Stimulated activated naive CD8-positive, alpha-beta T cell treated with anti-CD3 and anti-CD28 coated beads, Interleukin-15, amount 100 ng/mL, for 72 hours (primary cell): ENCODE measurements at places on chromosomes 16 and 17.

DNA sequence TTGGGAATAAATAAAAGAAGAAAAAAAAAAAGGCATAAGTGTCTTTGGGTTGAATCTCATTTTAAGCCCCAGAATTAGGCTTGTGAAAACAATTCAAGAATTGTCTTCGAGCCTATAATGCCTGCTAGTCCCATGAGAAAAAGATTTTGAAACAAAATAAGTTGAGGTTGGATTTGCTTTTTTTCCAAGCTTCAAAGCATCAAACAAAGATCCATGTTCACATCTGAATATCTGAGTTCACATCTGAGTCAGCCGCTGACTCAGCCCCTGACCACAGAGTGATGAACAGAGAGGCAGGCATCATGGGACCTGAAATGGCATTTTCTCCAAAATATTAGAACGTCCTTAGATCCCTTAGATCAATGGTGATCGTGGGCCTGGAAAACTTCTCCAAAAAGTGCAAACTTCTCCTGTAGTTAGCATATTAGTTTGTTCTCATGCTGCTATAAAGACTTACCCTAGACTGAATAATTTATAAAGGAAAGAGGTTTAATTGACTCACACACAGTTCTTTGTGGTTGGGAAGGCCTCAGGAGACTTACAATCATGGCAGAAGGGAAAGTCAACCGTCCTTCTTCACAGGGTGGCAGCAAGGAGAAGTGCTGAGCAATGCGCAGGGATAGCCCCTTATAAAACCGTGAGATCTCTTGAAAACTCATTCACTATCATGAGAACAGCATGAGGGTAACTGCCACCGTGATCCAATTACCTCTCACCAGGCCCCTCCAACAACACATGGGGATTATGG, 294.6 kb upstream of the HSBP1 start:
- no peak for DNase-seq

- no peak for DNase-seq
Observed at GRCh38 chr17:5241861-5242671, 7.4 kb upstream of the SCIMP start.

DNA sequence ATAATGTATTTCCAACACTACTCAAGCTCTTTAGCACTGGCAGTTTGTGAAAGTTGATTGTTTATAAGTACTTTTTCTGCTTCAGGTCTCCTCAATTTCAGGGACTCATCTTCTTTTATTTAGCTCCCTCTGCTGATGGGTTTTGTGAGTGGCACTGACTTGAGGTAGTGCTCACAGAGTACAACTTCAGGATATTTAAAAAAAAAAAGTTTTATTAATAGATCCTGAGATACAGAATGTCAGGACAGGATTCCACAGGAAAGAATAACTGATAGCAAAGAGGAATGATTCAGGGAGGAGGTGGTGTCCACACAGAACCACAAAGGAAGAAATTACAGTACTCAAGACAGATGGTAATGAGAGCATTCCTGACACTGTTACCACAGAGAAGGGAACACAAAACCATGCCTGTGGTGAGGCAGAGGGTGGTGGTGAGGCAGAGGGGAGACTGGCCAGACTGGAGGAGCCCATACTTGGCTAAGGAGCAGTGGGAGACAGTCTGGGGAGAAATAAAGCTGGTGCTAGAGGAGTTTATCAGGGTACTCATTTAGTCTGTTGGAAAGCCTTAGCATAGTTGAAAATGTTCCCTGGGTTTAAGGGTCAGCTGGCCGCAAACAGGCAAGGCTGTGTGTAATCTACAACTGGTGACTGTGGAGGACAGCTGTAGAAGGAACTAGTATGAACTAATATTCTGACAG, 63.7 kb downstream of the SPAG9 start:
- peak; percentile 5 for DNase-seq

DNA sequence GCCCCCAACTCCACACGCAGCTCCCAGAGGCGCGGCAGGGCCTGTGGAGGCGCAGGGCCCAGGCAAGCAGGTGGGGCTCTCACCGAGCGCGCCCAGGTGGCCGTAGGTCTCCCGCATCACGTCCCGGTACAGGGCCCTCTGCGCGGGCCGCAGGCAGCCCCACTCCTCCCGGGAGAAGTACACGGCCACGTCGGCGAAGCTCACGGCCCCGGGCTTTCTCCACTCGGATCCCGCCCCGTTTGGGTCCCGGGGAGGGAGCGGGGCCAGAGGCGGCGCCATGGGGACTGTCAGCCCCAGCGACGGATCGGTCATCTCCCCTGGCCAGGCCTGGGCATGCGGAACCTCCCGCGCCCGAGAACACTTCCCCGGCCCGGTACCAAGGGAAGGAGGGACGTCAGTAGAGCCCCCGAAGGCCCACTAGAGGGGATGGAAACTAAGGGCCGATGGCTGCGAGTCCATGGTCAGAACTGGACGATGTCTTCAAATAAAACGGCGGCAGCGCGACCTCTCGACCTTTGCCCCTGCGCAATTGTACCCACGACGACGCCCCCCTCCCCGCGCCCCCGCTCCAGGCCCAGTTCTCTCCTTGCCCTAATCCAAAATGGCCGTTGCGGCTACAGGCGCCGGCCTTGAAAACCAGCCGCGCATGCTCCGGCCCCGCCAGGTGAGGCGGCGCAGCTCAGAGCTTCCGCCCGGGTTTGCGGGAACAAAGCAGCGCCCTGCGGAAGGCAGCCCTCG, at the start of gene ZNF747:
ZNF747 (minus strand) TSS at position 491 of the 738 bp plus-strand sequence; CDS start at position 312, 179 bp downstream.
- peak; percentile 88 for DNase-seq

DNA sequence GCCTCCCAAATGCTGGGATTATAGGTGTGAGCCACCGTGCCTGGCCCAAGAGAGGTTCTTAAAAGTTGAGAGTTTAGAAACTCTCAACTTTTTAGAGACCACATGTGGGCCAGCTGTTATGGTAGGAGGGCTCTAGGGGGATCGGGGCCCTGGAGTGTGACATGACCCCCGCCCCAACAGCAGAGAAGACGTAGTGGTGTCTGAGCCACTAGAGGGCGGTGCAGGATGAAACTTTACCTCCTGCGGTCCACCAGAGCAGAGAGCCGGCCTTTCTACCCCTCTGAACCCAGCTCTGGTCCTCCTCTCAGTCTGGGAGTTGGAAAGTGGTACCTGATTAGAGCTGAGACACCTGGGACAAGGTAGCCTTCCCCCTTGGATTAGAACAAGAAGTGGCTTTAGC, 7.4 kb downstream of the CDK5RAP3 start:
- DNase-seq: peak; percentile 33

DNA sequence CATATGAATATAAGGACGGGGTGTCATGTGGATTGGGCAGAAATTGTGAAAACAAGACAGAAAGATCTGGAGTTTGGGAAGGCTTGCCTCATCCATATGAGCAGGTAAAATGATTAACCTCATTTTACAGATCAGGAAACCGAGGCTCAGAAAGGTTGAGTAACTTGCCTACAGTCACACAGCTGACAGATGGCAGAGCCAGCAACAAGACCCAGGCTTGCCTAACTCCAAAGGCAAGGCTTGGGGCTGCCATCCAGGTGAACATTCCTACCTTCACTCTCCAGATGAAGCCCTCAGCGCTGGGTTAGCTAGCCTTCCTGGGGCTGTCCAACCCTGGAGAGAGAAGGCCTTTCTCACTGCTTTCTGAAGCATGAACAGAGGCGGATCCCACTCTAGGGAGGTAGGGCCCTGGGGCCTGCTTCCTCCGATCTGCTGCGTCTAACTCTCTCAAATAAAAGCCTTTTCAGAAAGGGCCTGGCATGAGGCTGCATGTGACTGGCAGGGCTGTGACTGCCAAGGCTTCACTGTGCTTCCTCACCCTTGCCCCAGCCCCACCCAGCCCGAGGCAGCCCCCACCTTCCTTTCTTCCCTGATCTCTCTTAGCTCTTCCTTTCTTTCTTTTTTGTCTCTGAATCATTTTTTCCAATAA, 107.8 kb downstream of the GNAO1 start:
- no peak for DNase-seq

DNA sequence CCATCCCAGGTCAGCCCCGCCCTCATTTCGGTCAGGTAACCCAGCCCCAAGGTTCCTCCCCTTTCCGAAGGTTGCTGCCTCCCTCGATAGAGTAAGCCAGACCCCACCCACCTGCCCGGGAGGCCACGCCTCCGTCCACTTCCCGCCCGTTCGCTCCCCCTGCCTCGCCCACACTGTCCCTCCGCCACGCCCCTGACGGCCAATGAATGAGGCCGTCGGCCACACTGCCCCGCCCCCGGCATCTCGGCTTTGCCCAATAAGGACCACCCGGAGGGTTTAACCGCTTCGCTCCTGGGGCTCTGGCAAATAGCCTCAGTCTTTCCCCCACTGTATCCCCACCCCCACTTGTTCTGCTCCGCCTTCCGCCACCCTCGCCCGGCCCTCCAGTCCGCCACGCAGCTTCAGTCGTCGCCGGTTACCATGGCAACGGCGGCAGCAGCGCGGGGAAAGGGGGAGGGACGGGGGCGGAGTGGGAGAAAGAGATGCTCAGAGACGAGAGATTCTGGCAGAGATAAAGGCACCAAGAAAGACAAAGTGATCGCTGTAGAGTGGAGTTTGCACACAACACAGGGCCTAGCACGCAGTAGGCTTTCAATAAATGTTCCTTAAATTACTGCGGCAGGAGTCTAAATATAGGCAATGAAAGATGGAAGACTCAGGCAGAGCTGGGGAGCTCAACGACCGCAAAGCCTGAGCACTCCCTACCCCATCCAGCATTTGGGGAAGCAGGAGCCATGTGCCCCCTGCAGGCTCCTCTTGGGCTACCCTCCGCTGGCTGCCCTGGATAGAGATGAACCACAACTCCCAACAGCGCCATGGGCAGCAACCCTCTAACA, 5.1 kb downstream of the DLG4 start:
- DNase-seq: peak; percentile 100

GRCh38 chr16:59880611-59881010, 1146.5 kb upstream of the GOT2 start:
- no peak for DNase-seq
